ENCODE measurements at places on chromosomes 4 and X.

DNA sequence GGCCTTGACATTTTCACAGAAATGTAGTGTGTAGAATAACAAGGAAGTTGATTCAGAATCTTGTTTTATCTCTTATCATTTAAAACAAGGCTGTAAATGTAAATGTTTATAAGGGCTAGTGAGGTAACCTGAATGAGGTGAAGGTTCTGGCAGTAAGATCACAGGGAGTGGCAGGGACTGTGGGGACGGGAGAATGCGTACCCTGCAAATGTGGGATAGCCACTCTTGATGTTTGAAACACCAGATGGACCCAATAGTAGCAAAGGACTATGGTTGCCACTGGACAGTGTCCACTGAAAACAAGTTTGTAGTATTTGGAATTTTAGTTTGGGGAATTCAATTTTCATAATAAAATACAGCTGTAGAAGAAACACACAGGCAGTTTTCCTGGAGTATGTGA is 155.3 kb downstream of the FHIP1A start:
- DNase-seq: no peak

GRCh38 chrX:118571836-118572235 is 76.2 kb downstream of the DOCK11 start:
- no peak for DNase-seq

GRCh38 chr4:169254546-169254983 is 16.2 kb downstream of the SH3RF1 start:
- no peak for DNase-seq

- no peak for DNase-seq
Observed at GRCh38 chr4:3464349-3464905, 1.3 kb downstream of the DOK7 start.

GRCh38 chr4:3311489-3312171 is 18.8 kb downstream of the RGS12 start:
- DNase-seq: no peak

DNA sequence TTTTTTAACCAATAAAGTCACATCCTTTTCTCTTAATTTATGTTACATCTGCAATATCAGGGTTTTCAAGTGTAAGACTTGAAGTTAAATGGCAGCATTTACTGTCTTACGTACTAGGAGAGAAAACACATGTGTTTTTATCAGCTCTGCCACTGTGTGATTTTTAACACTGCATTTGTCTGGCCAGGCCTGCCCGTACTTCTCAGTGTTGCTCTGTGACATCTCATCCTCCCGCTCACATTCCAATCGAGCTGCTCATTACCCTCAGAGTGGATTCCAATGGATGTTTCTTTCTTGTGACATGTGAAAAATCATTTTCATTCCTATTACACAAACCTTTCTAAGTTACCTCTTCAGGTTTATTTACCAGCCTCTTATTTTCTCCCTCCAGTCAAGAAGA is 420.3 kb downstream of the FAT4 start:
- no peak for DNase-seq

GRCh38 chr4:159608436-159608835 is 505.6 kb downstream of the RAPGEF2 start:
- DNase-seq: no peak

- no peak for DNase-seq
Observed at GRCh38 chr4:123359449-123360315, 36.9 kb upstream of the SPRY1 start.

GRCh38 chrX:340121-340520 is 21.5 kb upstream of the GTPBP6 start:
- no peak for DNase-seq

GRCh38 chr4:143559757-143560147 is 46.2 kb downstream of the SMARCA5 start:
- peak; percentile 6 for DNase-seq

GRCh38 chr4:2574863-2575262 is 38.4 kb downstream of the FAM193A start:
- DNase-seq: no peak

GRCh38 chrX:151722241-151722846 is 6.5 kb downstream of the FATE1 start:
- DNase-seq: no peak

DNA sequence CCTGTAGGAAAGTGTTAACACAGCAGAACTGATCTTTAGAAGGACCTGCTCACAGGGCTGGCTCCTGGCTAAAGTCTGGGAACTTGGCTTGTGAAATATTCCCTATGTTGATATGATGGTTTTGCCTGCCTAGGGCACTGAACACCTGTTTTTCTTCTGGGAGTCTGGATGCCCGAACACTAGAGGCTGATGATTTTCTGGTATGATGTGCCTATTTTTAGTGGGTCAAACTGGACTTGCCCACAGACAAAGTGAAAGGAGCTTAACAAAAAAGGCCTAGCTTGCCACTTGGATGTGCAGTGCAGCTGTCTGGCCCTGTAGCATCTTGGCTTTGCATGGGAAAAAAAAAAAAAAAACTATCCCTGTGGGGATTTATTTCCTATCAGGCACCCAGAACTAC is 39.1 kb downstream of the ZNF674 start:
- no peak for DNase-seq

DNA sequence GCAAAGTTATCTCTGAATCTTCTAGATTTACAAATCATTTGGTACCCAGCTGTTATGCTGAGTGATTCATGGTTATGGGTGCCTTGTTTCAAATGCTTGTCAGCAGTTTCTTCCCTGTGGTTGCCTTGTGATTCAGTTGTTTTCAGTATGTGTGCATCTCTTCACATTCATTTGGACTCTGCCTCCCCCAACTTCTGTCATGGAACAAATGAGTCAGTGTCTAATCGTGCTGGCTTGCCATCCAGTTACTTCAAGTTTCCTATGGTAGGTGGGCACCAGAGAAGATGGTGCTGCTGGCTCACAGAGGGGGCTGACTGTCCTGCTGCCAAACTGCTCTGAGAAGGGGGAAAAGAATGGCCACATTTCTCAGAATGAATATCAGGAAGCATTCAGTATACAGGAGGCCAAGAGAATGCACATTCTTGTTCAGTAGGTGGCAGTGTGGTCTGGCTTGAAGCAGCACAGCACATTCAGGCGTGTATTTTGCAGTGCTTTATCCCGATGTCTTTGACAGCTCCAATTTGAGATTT is 260.9 kb downstream of the GLUD2 start:
- no peak for DNase-seq

DNA sequence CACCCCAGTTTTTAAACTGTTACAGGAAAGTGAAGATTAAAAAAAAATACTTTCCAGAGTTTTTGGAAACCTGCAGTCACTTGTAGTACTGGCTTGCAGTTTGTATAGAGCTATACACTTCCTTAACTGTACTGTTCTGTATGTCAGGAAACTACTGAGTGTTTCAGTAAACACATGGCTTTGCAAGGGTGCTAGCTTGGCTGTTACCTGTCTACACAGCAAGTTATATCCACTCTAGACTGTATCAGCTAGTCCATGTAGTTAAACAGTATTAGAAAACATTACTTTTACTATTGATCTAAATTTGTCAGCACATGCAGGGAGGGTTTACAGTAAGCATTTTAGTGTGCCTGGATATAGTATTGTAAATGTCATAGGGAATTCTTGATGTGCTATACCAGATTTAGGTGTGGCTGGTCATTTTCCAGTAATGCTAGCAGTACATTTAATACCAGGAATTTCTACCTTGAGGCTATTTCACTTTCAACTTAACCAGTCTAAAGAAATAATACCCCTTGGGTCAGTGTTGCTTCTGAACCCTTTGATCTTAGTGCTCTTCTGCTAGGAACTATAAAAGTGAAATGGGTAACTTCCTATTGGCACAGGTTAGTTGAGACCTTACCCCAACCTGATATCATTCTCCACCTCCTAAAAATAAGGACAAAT is 192.3 kb upstream of the ANKRD50 start:
- no peak for DNase-seq

GRCh38 chr4:7876201-7876875 is 63.3 kb downstream of the AFAP1 start:
- DNase-seq: peak; percentile 35

DNA sequence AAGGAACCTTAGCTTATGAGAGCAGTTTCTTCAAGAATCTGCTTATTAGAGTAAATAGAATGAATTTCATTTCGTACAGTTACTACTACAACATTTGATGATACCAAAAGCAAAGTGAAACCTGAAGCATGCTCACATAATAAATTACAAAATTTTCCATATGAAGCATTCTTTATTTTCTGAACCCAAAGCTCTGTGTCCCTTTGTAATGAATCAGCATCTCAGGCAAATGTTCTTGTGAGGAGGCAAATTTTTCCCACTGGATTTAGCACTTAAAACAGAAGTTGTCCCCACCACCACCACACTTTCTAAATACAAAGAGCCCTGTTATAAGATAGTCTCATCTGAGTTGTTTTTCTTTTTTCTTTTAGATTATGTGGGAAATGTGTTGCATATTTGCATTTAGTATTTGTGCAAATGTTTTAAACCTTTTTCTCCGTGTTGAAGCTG is 70.7 kb upstream of the NFKB1 start:
- no peak for DNase-seq

DNA sequence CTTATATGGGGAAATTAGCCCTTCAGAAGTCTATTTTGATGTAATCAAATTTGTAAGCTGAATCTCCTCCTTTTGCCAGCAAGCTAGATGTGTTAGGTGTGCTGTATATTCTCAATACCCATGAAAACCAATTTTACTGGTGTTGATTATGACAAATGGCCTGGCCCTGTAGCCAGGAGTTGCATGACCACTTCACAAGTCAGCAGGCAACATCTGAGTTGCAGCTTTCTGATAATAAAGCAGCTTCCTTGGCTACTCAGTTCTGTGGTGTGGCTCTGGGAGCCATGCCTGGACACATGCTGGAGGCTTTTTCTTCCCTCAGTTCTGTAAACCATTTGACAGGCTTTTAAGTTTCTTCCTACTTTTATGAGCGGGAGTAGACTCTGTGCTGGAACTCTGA is 154.1 kb upstream of the CXCL13 start:
- DNase-seq: no peak

DNA sequence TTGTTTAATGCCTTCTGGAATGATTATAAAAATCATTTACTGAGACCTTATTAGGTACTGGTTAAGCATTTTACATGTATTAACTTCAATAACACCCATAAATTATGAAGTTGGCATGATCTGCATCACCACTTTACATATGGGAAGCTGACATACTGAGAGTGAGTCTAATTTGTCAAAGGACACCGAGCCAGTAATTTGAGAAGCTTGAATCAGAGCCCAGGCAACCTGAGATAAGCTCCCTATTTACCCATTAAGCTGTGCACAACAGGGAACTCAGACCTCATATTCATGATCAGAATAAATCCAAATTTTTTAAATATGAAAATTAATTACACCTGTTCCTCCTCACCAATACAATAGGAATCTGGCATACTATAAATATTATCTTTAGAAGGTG is 247.9 kb upstream of the EPHA5 start:
- no peak for DNase-seq

GRCh38 chr4:156481845-156482244 is 489.8 kb downstream of the PDGFC start:
- no peak for DNase-seq

- no peak for DNase-seq
Observed at GRCh38 chr4:146222313-146222712, 8.0 kb downstream of the REELD1 start.

DNA sequence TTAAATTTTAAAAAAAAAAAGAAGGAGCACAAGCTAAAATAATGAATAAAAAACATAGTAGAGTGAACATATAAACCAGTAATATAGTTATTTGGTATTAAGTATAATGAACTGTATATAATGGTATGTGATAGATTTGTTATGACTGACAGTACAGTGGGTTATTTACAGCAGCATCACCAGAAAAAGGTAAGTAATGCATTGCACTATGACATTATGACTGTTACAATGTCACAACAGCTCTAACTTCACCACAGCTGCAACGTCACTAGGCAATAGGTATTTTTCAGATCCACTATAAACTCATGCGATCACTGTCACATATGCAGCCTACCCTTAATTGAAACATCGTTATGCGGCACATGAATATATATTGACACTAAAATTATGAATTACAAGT is 72.5 kb downstream of the COX7B2 start:
- DNase-seq: no peak

DNA sequence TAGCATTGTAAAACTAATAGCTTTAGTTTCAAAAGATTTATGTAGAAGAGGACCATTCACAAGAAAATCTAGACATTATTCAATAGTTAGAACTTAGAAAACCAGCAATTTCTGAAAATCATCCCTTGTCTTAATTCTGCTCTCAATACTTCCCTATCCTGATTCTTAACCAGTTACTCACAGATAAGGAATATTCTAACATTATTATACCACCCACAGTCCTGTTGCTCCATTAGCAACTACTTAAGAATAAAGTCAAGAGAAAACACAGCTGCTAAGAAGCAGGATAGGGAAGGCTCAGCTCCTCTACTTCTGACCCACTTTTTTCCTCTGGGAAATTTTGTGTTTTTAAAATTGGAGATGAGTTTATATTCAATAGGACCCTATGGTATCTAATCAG is 47.7 kb downstream of the PHKA1 start:
- no peak for DNase-seq

GRCh38 chr4:37597034-37597433 is 89.1 kb downstream of the RELL1 start:
- DNase-seq: no peak

DNA sequence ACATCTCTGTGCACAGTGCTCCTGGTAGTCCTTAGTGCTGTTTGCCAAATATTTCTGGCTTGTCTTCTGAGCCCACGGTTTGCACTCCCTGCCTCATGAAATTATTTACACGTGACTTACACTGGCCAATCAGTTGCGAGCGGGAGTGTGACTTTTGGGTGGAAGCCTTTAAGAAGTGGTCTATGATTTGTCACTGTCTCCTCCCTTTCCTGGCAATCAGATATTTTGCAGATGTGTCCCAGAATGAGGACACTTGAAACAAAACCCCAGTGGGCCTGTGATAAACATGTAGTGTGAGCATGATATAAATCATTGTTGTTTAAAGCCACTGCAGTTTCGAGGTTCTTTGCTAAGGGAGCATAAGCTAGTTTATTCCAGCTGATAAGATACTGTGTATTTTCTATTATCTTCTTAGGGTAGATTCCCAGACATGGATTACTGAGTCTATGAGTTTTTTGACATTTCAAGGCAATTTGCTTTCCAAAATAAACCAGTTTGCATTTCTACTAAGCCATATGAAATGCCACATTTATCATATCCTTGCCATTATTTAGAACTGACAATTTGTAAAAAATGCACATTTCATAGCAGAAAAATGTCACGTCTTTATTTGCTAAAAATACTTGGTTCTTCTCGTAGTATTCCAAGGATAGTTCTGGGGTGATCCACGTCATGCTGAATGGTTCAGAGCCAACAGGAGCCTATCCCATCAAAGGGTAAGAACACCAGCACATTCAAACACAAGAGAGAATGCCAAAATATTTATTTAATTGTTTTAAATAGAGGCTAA is 12.0 kb downstream of the BST1 start:
- DNase-seq: no peak
